ENCODE measurements at places on chromosomes 6 and 20.

DNA sequence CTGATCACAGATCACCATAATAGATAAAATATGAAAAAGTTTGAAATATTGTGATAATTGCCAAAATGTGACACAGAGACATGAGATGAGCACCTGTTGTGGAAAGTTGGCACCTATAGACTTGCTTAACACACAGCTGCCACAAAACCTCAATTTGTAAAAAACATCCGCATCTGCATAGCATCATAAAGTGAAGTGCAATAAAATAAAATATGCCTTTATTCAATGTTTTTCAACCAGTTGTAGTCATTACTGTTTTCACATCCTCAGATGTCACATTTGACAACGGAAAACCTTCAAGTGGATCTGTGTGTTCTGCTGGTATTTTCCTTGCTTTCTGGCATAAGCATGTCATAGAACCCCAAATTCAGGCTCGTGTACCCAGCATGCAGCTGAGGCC, 50.2 kb upstream of the IFNGR1 start:
- no peak for DNase-seq

GRCh38 chr20:35404614-35405259, 7.0 kb downstream of the UQCC1 start:
- no peak for DNase-seq

DNA sequence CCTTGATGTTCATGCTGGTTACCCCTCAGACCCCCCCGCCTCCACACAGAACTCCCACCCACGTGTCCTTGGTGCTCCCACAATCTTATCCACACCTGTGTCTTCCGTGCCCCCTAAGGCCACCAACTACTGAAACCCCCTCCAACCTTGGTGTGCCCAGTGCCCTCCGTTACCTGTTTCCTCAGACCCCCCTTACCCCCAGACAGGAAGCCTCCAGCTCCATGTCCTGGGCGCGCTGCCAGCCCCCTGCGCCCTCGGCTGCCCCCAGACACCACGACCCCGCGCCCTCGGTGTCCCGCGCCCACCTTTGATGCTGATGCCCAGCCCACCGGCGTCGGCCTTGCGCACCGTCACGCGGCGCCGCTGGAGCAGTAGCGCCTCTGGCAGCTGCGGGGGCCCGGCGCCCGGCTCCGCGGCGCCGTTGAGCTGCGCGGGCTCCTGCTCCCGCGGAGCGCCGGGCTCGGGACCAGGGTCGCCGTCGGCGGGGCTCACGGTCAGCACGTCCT, 504 bp downstream of the SNTA1 start:
- no peak for DNase-seq

GRCh38 chr6:26328265-26328844, 36.6 kb upstream of the BTN3A2 start:
- DNase-seq = no peak

DNA sequence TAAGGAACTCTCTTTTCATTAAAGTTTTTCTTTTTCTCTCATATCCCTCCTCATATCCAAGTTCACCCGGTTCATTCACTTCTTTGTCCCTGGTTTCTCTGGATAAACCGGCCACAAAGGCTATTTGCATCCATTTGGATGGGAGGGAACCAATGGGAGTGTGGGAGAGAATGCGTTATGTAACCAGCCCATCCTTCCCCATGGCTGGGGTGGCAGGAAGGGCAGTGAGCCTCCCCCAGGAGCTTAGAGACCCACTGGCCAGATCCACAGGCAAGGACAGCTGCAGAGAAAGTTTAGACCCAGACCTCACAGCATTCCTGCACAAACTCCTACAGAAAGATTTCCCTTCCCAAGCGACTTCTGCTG, 10.7 kb downstream of the CASS4 start:
- no peak for DNase-seq
